Stimulated activated CD4-positive, alpha-beta T cell treated with anti-CD3 and anti-CD28 coated beads, Interleukin-1b, Interleukin-23, amount 100 ng/mL, for 1 hour (primary cell): ENCODE measurements at places on chromosomes 3 and 15.
A peak's percentile ranks its signal among the peaks of the same experiment; 100 is the strongest.

DNA sequence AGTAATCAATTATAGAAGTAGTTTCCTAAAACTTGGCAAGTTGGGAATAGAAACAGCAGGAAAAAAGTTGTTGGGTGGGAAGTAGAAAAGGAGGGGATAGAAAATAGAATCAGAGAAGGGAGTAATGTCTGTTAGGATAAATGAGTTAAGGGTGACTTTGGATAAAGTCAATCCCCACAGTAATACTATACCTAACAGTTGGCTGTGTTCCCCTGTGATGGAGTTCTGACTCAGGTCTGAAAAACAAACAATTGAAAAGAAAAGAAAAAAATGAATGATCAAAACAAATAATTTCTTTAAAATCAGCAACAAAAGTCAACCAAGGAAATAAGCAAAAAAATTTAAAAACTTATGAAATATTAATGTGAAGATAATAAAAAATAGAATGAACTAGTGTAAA lies 50.3 kb downstream of the EMC4 start:
- no peak for DNase-seq

DNA sequence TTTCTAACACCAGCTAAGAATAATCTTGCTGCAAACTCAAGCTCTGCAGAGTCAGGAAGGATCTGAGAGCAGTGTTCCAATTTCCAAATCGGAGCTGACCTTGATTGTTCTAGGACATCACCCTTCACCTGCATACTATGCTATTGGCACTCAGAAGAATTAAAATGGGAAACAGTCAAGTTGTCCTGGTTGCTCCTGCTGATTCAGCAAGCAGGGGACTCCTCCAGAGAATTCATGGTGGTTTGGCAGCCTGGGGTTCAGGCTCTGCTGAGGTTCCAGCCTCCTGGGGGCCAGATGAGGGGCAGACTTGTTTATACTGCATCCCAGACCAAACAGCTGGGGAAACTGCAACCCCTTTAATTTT lies 213.7 kb upstream of the ADAMTS9 start:
- no peak for DNase-seq

DNA sequence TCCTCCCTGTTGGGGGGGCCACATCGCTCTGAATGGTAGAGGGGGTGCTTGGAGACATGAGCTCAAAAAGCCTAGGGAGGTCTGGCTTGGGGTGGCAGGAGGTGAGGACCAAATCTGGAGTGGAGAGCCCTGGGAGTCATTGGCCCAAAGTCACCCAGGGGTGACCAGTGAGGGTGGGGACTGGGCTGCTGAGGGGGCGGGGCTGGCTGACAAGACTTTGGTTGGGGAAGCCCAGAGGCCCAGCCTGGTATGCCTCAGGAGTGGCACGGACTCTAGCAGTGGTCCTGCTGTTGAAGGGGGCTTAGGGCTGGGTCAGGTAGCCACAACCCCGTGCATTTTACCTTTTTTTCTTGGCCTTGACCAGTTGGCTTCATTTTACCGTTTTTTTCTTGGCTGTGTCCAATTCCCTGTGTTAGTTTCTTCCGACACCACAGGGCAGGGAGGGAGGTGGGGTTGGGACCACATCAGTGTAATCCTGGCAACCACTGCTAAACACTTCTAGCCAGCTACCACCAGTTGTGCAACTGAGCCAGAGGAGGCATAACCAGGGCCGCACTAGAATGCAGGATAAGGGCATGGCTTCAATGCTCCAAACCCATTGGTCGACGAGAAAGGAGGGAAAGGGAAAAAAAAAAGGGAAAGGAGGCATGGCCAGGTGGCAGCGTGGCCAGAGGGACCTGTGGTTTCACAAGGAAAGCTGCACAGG lies 105.3 kb upstream of the C2CD4B start:
- no peak for DNase-seq

- DNase-seq = no peak
These were observed 5.3 kb downstream of the CPOX start for GRCh38 chr3:98588065-98588464.

- no peak for DNase-seq
These were observed 64.8 kb downstream of the LRIG1 start for GRCh38 chr3:66435989-66436388.

- DNase-seq = no peak
These were observed 45.8 kb upstream of the GOLIM4 start for GRCh38 chr3:168141405-168141998.

- no peak for DNase-seq
These were observed 135.1 kb downstream of the RBPMS2 start for GRCh38 chr15:64640146-64640871.

DNA sequence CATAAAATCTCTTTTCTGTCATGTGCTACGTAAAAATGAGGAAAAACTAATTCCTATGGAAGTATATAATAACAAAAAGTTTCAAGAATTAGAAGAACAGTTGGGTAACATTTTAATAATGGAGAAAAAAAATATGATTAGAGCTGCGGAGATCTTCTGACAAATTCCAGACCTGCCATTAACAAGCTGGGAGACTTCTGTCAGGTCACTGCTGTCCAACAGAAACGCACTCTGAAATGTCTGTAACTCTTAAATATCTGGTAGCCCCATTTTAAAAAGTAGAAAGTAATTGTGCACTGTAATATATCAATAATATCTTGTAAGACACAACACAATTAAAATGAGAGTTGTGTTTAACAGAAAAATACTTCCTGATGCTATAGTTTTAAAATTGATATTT lies 15.7 kb downstream of the GOLIM4 start:
- no peak for DNase-seq

- no peak for DNase-seq
These were observed 322.8 kb upstream of the TPRG1 start for GRCh38 chr3:188848947-188849346.

DNA sequence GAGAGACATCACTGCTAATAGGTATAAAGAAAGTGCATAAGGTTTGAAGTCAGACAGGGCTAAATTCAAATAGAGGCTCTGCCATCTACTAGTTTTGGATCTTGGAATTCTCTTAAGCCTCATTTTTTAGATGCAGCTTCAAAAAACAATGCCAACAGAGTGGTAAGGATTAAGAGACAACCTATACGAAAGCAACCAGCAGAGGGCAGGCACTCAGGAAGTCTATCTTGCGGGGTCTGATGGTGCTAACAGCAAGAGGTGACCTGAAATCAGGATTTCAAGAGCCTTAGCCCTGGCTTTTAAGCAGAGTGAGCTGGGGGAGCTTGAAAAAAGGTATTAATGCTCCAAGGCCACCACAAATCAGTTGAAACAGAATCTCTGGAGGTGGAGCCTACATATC lies 40.7 kb downstream of the LDHAL6B start:
- peak; percentile 10 for DNase-seq

DNA sequence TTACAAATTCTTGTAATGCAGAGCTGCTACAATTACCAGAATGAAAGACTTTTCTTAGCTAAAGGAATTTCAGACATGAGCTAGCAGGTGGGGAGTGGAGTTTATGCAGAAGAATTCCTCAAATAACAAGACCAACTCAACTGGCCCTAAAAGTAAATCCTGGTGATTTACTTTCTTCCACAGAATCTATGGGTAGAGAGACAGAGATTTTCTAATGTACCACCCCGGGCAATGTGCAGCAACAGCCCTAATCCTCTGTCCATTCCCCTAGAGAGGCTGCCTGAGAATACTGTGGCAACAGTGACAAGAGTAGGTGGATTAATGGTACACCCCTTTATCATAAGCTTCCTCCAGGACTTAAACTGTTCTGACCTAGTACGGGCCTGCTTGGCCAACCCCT lies 55.2 kb downstream of the AQR start:
- DNase-seq = no peak

GRCh38 chr15:40439960-40440742 lies 602 bp upstream of the BAHD1 start:
- no peak for DNase-seq

GRCh38 chr3:69092030-69092516 lies 7.3 kb downstream of the ARL6IP5 start:
- no peak for DNase-seq

DNA sequence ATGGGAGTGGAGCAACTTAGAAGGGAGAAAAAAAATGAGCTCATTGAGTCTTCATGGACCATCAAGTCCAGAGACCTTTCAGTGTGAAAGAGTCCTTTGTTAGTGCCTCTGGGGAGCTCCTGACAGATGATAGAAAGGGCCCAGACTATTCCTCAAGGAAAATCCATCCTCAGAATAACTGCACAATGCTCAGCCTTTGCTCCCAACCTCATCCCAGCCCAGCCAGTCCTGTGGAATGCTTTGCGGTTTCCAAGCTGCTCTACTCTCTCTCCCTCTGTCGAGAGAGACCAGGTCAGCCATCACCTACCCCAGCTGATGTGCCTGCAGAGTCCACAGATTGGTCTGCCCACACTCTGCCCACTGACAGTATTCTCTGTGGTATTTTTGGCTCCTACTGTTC lies 406.2 kb downstream of the MFSD1 start:
- no peak for DNase-seq

DNA sequence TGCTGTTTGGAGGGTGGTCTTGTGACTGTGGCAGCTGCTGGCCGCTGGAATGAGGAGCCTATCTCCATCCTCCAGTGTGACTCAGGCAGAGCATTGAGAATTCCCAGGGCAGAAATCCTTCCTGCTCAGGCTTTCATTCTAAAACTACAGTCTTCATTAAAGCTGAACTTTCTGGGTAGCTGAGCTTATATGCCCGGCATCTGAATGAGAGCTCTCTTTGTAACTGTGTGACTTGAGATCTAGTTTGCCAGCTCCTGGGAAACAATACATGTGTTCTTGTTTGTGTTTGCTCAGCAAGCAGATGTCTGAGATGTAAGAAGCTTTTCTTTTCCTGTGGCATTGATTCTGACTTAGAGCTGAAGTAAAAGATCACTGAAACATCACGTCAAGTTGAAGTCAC lies 22.4 kb downstream of the RLBP1 start:
- no peak for DNase-seq

DNA sequence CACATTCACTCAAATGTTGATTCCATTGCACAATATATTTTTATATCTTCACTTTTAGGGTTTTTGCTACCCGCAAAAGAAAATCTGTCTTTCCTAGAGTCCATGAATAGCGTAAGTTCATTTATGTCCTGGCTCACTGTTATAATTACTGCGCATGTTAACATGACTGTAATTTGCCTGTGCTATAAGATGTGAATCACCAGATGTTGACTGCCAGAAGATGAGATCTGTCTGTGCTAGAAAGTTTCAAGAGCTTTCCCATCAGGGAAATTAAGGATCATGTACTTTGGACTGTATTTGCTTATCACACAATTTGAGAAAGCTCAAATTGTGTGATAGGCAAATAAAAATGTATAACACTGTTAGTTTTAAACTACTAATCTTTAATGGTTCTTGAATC lies 322.5 kb downstream of the CHL1 start:
- no peak for DNase-seq

DNA sequence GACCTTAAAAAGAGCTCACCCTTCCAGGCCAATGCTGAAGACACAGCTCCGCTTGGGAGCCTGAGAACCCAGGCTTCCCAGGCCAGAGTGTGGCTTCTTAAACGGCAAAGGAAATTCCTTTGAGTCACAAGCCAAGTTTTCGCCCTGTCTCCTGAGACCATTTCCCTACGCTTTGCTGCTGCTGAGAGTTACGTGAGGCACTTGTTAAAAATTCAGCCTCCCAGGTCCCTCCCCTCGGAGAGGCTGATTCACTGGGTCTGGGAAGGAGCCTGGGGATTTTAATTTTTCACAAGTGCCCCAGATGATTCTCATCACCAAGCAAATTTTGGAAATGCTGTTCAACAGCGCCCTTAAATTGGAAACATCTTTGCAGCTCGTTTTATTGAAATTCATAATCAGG lies 25.5 kb downstream of the RLBP1 start:
- no peak for DNase-seq

DNA sequence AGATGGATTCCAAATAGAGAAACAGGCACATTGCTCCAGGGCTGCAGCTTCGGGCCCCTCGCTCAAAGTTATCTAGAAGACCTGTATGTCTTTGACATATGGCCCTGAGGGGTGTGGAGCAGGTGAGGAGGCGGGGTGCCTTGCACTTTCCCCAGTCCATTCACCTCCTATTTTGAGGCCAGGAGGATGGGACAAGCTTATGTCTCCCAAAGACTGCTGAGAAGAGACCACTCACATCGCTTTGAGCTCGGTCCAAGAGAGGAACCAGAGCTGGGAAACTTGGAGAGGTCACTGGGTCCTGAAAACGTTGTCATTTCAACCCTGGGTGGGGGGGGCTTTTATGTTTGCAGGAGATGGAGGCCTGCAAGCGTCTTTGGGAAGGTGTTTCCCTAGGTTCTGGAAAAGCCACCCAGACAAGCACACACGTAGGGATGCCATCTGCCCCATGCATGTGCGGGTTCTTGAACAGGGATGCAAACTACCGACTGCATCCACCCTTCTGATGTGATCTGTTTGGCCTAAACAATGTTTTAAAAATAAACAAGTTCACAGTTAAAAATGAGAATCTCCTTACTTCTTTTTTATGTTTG lies 33.7 kb upstream of the SYNM start:
- no peak for DNase-seq

DNA sequence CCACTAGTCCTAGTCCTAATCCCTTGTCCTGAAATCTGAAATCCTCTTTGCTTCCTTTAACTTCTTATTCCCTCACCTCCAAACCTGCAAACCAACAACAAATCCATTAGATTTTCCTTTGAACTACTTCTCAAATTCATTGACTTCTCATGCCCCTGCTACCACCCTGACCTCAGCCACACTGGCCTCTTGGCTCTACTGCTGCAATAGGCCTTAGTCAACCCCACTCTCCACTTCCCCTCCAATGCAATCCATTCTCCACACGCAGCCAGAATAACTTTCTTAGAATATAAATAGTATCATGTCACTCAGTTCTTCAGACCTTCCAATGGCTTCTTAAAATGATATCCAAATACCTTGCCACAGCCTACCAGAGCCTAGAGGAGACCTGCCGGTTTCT lies 131.1 kb upstream of the GADL1 start:
- no peak for DNase-seq

DNA sequence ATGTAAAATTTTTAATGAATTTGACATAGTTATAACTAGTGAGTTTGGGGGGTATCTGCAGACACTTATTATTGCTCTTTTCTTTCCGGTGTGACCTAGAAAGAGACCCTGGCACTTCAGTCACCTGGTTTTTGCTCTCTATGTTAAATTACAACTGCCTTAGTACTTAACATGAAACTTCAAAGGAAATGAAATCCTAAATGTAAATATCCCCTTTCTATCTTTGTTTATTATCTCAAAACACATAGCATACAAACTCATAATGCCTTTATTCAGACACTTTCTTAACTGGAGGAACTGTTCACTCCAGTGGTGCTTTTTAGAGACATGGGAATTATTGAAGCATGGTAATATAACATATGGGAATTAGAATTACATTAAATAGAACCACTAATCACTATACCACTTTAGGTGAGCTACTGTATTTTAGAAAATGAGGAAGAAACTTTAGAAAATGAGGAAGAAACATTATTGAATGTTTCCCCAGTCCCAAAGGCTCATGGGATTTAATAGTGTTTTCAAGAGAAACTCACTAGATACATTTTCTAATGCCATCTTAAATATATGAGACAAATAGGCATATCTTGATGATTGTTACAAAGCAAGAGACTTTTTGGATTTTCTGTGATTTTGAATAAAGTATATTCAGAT lies 119.5 kb upstream of the MLF1 start:
- no peak for DNase-seq
